Activated CD4-positive, CD25-positive, alpha-beta regulatory T cell treated with anti-CD3 and anti-CD28 coated beads, Interleukin-2, amount 50 U/mL, for 16 hours (primary cell): ENCODE measurements at places on chromosomes 12 and 14.

GRCh38 chr14:98951031-98951430 lies 321.0 kb downstream of the BCL11B start:
- DNase-seq, result no peak

DNA sequence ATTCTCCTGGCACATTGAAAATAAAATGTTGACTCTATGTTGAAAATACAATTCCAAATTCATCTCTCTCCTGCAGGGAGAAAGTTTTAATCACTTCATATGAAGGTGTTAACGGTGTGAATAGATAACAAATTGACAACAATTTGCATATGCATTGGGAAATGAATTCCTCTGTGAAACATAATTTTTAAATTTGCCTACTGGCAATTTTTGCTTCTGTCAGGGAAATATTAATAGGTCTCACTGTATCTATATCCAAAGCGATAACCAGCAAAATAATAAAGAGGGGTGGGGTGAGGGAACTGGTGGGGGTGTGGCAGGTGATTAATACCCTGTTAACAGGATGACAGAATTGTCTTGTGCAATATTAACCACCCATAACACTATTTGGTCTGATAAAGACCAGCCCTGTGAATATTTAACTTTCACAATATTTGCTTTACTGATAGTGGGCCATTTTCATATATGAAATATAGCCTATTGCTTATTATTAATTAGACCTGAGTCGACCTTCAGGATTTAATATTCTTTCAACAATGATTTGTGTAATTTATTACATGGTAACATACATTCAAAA lies 239.0 kb upstream of the SSTR1 start:
- DNase-seq, result no peak

DNA sequence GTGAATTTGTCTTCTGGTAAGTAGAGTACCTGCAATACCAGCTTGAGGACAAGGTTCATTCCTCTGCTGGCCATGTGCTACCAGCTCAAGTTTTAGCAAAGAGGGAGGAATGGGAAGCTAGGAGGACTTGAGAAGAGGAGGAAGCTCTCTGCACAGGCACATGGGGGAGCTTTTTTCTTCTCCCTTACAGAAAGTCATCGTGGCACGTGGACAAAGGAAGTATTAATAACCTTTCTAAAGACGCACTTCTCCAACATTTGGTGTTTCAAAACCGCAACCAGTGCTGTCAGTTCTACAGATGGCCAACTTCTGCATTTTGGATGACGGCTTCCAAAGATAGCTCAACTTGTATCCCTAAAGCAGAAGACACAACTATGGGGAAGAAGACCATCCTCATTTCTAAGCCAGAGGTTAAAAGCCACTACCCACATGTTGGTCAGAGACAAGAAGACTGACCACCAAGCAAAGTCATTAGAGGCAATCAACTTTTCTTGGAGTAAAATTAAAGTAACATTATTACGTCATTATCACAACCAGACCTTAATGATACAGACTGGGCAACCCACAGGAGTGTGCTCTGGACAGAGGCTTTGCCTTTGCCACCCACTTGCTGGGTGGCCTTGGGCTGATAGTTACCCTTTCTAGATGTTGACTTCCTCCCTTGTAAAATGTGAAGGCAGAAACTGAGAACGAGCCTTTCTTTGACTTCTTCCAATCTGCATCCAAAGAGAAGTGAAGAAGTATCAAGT lies 12.3 kb upstream of the TMED10 start:
- DNase-seq, result no peak

GRCh38 chr12:79873201-79873600 lies 61.7 kb downstream of the PPP1R12A start:
- no peak for DNase-seq

DNA sequence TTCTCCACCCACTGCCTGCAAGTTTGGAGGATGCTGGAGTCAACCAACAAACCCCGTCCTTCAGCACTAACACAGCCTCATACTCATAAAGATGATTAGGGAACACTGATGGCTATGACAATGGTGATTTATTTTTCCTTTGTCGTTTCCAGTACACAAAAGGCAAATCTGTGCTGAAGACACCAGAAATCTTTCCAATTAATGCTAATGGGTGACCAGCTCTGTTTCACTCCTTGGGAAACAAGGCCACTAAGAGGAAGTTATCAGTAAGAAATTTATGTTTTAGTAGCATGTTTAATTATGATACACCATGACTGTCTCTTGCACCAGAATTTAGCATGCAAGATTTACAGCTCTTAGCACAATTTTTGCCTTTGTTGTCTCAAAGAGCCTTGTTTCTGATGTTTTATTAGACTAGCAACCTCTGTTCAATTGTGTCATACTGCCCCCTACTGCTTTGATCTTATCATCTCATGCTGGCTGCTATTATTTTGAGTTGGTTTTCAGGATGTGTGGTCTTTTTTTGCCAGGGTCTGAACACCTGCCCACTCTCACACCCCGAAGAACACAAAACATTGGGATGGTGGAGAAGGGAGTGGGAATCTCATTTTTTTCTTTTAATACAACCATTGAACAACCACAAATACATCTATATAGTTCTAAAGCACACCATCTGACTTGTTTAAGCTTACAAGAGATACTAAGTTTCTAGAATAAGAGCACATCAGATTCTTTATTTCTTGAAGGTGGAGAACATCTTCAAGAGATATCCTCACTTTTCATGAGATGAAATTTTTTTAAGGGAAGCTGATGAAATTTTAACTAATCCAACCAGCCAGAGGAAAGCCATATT lies 160.9 kb downstream of the SPTSSA start:
- DNase-seq, result no peak

- no peak for DNase-seq
Measured at GRCh38 chr12:98948343-98948949, 303.4 kb downstream of the APAF1 start.

- DNase-seq, result no peak
Measured at GRCh38 chr12:106764220-106764619, 10.3 kb upstream of the RIC8B start.

DNA sequence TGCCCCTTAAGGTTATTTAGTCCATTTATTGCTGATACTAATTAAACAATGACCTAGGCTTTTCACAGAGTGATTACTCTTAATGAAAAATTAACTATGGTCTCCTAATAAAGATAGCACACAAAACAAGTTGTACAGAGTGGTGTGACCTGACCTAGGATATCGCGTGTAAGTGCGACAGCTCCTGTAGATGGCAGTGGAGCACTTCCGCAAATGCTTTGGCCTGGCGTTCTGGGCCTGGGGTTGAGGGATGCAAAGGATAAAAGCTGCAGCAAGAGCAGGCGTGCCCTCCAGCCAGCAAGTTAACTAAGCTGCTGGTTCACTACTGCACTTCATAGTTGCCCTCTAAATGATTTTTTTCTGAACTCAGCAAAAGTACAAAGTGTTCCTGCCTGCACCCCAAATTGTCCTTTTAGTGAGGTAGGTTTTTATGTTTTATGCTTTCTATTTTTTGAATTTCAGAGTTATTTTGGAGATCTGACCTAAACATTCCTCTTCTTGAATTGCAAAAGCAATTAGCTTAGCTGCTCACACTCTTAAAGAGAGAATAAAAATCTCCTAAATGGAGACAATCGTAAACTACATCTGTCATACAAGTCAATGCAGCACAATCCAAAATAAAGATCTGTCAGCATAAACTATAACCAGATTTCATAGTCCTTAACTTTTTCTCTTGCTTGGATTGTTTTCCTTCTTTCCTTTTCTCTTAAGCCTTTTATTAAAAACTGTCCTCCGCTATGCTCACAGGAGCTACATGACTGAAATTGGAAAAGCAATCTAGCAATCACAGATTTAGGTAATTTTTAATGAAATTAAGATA lies 379.6 kb downstream of the LRIG3 start:
- no peak for DNase-seq
